ENCODE measurements at places on chromosomes 13 and 19. TPM values are rescaled to one million over a fixed set of nuclear protein-coding genes. Genes with fewer than 3 reads are reported as not detected.

DNA sequence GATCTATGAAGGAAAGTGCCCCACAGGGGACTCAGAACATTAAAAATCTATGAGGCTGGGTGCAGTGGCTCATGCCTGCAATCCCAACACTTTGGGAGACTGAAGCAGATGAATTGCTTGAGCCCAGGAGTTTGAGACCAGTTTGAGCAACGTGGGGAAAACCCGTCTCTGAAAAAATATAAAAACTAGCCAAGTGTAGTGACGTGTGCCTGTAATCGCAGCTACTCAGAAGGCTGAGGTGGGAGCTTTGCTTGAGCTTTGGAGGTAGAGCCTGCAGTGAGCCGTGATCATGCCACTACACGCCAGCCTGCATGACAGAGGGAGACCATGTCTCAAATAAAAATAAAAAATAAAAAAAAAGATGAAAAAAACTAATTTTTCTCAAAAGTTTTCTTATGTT, 1070.6 kb downstream of the PCDH9 start:
- DNase-seq: no peak

GRCh38 chr13:63393112-63393511, 1977.5 kb upstream of the PCDH20 start:
- DNase-seq: no peak

DNA sequence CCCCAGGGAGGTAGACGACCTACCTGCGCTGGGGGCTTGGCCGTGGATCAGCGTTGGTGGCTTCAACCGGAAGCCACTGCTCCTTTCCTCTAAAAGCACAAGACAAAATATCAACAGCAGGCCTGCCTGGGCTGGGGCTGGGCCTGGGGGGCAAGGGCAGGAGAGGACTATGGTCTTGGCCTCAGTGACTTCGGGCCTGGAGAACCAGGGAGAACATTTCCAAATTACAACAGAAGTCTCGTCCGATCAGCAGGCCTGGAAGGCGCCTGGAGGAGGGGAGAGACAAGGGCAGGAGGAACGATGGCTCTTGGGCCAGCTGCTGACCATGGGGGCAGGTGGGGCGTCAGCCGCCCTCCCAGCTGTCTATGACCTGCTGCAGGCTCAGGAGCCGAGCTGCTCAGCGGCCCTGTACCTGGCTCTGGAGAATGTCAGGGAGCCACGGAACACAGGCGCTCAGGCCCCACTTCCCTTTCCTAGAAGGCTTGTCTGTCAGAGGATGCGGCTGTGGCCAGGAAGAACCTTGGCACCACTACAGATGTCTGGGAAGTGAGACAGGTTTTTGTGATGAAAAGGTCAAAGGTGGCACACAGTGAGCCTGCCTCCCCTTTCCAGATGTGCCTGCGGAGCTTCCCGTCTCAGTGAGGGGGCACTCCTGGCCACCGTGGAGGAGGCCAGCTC, 19.5 kb downstream of the CAPS start:
- no peak for DNase-seq

DNA sequence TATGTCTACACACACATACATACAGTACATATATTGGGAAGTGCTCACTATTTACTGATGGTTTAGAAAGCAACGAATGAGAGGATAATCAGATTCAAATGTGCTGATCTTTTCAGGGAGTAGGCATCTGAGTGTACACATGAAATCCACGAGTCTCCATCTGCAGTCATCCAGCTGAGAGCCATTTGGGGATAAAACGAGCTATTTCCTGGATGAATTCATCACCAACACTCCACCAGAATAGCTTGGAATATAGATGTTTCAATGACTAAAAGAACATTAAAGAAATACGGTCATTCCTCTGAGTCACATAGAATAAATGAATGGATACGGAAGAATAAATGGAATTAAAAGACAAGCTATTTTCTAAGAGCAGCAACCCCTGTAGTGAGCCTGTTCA, 721.6 kb upstream of the ARGLU1 start:
- DNase-seq: no peak

- DNase-seq: peak; percentile 22
These were observed 28.8 kb downstream of the ACTN4 start for GRCh38 chr19:38676023-38676877.

DNA sequence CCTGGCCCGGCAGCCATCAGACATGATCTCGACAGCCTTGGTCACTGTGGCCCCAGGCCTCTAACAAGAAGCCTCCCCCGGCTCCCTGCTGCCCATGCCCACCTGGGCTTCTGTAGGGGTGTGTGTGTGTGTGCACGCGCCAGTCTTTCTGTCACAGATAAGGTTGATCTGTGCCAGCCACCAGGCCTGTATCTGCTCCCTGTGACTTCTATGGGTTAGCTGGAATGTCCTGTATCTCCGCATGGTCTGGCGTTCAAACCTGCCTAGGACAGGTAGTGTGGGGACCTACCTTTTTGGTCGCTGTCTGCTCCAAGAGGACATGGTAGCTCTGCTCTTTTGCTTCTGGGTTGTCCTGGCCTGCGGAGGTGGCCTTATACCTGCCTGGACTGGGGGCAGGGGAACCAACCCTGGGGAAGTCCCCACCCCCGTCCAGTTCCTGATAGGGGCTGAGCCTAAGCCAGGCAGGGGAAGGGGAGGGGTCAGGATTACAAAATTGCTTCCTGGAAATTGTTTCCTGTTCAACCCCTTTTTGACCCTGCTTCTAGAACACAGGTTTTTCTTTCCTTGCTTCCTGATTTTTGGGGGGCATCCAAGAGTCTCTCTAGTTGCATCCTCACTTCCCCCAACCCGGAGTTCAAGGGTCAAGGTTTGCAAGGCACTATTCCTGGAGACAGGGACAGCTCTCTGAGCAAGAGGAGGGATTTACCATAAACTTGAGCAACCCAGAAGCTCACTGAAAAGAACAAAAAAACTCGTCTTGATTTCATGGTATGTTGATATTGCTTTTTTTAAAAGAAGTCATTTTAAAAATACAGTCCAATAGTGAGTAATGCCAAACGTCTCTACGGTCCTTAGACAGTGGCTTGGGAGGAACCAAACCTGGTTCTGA, at the start of gene LRG1:
LRG1 (minus strand) TSS at position 344 of the 889 bp plus-strand sequence; CDS start at position 321, 23 bp downstream.
- peak; percentile 50 for DNase-seq

GRCh38 chr13:113532156-113532806, 41.8 kb upstream of the DCUN1D2 start:
- DNase-seq: no peak

GRCh38 chr19:33796164-33796875, at the start of gene KCTD15:
Gene KCTD15 (plus strand): TSS chr19:33796870. CDS start chr19:33800455, 3,585 bp downstream.
- DNase-seq: peak; percentile 71

- no peak for DNase-seq
These were observed 44.9 kb upstream of the F7 start for GRCh38 chr13:113060557-113061270.

GRCh38 chr19:29769997-29770396, 41.8 kb upstream of the CCNE1 start:
- no peak for DNase-seq

DNA sequence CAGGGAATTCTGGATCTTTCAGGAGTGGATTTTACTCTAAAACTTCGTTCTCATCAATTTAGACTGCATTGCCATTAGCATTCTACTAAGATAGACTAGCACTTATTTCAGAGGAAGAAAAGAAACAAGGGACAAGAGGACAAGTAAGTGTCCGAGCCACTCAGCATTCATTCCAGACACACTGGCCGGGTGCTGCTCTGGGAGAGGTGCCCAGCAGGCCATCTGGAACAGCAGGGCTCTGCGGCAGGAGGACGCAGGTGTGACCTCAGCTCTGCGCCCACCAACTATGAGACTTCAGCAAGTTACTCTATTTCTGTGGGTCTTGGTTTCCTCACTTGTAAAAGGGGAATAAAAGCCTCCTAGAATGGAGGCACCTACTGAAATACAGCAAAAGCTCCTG, 4.2 kb downstream of the EPS15L1 start:
- DNase-seq: no peak

- peak; percentile 9 for DNase-seq
These were observed 83.5 kb downstream of the FRY start for GRCh38 chr13:32115066-32115465.

- DNase-seq: no peak
These were observed 70.6 kb upstream of the SERP2 start for GRCh38 chr13:44302940-44303575.

DNA sequence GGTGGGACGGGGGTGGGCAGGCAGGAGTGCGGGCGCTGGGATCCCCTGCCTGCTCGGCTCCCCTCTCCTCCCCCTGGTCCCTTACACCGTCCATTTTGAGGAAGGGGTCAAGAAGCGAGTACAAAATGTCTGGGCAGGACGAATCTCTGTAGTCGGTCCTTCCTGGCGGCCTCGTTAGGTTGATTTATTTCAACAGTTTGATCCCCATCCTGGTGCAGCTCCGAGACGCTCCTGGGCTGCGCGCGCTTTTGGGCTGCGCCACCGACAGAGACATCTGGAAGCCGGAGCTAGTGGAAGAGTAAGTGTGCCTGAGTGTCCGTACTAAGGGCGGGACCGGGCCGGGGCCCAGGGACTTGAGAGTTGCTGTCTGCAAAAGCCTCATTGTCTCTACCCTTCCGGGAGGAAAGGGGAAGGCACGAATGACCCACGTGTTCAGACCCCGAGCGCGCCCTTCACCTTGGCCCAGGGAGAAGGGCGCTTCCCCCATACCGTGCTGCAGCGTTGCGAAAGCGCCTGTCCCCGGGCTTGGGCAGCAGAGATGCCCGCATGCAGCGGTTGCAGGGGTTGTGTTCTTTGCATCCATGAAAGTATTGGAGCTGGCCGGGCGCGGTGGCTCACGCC, 1.8 kb downstream of the ZNF114 start:
- DNase-seq: peak; percentile 31

DNA sequence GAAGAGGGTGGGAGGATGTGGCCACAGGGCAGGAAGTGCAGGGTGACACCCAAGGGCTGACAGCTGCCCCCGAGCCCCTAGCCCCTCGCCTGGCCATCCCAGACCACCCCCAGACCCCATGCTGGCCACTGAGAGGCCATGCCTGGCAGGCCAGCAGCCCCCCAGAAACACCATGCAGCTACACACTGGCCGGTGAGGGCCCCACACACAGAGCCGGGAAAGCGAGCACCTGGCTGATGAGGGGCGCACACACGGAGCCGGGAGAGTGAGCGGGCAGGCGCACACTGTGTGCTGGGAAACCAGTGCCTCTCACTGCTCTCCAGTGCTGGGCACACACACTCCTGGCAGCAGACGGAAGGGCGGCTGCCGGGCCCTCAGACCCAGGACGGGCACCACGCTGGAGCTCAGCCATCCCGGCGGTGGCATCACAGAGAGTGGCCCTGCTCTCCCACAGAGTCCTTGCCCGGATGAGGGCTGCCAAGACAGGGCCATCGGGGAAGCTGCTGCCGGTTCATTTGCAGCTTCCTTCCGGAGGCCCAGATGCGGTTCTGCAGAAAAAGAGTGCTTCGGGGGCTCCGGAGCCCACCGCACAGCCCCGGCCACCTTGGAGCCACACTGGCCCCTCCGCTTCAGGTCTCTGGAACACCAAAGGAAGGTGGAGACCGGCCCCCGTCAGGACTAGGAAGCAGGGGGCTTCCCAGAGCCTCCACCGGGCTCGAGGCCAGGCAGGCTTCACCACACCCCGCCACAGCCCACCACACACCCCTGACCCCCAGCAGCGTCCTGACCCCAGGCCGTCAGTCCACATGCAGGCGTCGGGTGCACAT, 76.4 kb downstream of the SPACA7 start:
- no peak for DNase-seq

DNA sequence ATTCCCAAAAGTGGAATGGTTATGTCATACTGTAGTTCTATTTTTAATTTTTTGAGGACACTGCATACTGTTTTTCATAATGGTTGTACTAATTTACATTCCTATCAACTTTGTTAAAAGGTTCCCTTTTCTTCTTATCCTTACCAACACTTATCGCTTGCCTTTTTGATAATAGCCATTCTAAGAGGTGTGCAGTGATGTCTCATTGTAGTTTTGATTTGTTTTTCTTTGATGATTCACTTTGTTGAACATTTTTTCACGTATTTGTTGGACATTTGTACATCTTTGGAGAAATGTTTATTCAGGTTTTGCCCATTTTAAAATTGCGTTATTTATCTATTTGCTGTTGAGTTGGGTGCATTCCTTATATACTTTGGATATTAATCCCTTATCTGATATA, 188.8 kb upstream of the SPRY2 start:
- no peak for DNase-seq

DNA sequence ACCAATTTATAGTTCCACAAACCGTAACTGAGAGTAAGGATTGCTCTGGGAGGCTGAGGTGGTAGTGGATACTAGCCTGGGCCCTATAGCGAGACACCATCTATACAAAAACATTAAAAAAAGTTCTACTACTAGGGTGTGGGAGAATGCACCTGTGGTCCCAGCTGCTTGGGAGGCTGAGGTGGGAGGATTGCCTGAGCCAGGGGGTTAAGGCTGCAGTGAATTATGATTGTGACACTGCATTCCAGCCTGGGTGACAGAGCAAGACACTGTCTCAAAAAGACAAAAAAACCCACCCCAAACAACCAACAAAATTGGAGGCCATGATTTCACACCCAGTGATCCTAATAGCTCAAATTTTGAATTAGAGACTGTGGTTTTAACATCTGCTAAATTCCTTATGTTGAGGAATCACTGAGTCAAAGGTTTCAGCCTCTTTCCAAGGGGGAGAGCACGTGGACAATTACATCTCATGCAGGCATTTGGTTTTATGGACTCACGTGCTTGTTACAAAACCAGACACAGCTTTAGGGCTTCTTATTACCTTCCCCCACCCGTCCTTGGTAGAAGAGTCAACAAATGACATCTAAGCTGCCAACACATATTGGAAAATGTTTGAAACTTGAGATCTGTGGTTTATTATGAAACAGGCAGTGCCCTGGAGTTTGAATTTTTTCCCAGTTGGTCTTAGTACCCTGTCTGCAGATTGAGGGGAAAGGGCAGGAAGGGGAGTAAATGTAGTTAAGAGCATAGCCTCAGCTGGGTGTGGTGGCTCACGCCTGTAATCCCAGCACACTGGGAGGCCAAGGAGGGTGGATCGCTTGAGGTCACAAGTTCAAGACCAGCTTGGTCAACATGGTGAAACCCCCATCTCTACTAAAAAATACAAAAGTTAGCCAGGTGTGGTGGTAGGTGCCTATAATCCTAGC, 18.5 kb downstream of the CYP2A6 start:
- DNase-seq: no peak

DNA sequence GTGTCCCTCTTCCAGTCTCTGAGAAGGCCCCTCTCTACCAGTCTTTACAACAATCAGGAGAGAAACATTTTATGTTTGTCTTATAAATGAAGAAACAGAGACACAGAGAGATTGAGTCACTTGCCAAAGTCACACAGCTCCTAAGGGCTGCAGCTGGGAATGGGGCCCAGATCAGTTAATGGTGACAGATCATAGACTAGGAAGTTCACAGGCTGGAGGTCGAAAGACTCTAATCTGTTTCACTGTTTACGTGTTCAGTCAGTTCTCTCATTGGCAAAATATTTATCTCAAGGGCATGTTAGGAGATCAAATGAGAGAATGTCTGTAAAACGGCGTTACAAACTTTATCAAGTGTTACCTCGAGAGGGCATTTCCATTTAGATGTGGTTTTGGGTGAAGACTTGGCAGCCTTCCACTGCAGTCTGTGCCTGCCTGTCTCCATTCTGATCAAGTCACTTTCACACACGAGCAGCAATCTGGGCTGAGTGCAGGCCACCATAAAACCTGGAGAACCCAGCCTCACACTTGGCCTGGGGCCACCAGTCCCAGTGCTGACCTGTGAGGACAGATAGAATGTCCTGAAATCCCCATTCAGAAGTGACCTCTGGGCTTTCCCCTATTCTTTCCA, 65.1 kb downstream of the SIAH3 start:
- DNase-seq: no peak

FCGBP gene
- 1.1 TPM for total RNA-seq

SRRM5 gene
- 0.61 TPM for total RNA-seq

THSD8 gene
- total RNA-seq: 42.7 TPM

GRK1 gene
- not detected for total RNA-seq

NLRP4 gene
- total RNA-seq: 4.0 TPM

CD37 gene
- total RNA-seq: 352 TPM
